ENCODE measurements at places on chromosomes 5 and 9.

- no peak for DNase-seq
These were observed 18.9 kb downstream of the NREP start for GRCh38 chr5:111738118-111738517.

- DNase-seq = no peak
These were observed 185.5 kb upstream of the KCNN2 start for GRCh38 chr5:114176356-114176755.

DNA sequence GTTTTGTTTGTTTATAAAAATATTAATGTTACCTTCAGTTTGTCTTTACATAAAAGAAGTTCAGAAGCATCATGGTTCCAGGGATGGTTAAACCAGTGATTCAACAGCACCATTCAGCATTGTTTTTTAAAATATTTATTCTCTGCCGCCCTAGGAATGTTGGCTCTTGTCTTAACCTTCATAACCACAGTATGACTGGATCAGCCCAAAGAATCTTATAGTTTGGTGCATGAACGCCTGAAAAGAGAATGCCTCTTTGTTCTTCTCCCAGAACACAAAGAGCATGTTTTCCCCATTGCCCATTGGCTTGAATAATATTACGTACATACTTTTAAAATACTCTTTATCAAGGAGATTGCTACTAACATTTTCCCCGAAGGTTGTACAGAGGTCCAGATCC lies 413.4 kb downstream of the ANXA1 start:
- no peak for DNase-seq

DNA sequence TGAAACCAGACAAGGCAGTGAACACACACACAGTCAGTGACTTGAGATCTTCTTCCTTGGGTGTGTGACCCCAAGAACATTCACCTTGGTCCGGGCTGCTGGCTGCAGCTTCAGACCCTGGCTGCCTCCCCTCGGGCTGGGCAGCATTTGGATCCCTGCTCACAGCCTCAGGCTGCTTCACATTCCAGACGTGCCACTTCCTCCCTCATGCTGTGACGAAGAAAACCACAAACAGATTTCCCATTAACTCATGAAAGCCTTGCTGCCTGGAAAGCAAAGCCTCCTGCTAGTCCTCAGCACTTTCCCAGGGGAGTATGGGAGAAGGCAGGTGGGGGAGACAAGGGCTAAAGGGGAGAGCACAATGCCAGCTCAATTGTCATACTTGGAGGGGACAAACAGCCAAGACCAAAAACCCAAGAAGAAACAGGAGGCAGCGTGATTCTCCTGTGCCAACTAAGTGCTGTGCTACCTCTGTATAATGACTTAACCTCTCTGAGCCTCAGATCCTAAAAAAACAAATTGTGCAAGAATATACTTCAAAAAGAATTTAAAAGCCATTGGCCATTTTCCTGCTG lies 594.6 kb upstream of the BRINP1 start:
- DNase-seq = no peak

DNA sequence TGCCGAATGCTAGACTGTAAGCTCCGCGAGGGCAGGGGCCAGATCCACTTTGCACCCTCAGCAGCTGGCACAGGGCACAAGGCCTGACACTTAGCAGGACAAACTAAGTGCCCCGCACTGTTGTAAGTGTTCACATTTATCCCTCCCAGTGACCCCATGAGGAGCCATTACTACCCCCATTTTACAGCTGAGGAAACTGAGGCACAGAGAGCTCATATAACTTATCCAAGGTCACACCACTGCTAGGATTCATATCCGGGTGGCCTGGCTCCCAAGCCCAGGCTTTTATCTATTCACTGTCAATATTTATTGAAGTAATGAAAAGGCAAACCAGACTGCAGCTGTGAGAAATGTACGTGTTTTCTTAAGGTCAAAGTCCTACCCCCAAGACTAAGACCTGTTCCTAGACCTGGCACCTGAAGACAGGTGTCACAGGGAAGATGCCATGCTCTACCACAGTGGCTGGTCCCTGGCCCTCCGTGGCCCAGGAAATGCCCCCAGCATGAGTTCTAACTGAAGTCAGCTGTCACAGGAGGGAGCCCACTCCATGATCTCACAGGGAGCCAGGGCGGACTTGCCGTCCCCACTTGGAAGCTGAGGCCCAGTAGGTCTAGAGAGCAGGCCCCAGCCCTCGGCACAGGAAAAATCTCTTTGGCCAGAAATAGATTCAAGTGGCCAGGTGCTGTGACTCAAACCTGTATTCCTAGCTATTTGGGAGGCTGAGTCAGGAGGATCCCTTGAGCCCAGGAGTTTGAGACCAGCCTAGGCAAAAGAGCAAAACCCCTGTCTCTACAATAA lies 74.7 kb upstream of the IL17B start:
- no peak for DNase-seq

DNA sequence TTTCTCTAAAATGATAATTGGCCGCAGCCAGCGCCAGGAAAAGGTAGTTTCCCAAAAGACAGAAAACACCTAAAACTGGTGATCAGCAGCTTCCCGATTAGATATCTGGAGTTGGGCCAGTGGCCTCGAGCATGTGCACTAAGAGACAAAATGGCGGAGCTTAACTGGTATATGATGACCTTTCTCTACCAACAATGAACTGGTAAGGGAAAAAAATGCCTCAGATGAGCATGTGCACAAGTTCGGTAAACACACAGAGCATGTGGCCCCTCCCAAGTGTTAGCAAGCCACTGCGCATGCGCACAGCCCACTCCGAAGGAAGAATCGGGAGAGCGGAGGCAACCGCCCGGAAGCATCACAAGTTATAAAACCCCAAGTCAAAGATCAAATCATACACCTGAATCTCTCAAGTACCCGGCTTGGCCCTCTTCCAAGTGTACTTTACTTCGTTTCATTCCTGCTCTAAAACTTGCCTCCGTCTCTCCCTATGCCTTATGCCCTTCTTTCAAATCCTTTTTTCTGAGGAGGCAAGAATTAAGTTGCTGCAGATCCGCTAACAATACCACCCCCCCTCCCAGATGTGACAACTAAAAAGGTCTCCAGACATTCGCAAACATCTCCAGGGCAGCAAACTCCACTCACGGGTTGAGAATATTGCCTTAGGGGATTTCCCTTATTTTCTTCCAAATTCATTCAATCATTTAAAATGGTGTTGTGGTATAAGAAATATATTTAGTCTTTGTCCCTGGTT lies 15.0 kb upstream of the PTBP3 start:
- DNase-seq = no peak

DNA sequence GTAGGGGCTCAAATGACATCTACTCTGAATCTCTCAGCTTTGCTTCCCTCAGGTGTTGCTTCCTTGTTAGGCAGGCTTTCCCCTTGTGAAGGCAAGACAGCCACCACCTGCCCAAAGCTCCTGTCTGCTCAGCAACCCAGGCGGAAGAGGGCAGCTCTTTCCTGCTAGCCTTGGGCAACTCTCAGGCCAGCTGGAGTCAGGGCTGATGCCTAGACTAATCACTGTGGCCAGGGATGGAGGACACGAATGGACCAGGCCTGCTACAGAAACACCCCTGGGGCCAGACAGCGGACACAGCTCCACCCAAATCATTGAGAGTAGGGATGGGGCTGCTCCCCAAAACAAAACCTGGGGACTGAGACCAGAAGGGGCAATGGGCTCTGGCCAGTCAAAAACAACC lies 138.0 kb downstream of the MTX3 start:
- DNase-seq = no peak

DNA sequence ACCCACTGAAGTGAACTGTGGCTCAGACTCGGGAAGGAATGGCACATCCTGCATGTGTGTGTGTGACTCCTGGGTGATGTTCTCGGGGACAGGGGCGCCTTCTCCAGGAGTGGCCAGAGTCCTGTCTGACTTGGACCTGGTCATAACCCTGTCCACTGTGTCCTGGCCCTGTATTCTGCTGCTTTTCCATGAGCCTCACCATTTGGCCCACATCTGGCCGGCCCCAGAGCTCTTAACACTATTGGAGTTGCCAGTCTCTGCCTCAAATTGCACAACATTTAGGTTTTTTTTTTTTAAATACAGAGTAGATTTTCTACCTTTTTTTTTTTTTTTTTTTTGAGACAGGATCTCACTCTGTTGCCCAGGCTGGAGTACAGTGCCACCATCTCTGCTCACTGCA lies 278.3 kb upstream of the TUT7 start:
- no peak for DNase-seq

DNA sequence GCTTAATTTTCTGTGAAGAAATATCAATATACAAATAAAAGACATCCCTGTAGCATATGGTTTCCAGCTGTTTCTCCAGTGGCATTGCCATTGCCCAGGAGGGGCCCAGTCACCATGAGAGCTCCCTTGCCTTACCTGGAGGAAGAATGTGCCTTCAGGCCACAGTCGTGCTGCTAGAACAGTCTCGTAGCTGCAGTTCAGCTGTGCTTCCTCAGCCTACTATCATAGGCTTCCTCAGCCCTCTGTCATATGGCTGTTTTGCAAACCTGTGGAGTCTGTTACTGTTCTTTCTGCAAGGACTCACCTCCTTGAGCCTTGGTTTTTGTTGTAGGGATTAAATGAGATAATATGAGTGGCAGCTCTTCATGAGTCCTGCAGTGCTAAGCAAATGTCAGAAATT lies 67.6 kb downstream of the RCL1 start:
- DNase-seq = no peak

GRCh38 chr9:1599961-1600360 lies 415.2 kb upstream of the SMARCA2 start:
- DNase-seq = no peak

DNA sequence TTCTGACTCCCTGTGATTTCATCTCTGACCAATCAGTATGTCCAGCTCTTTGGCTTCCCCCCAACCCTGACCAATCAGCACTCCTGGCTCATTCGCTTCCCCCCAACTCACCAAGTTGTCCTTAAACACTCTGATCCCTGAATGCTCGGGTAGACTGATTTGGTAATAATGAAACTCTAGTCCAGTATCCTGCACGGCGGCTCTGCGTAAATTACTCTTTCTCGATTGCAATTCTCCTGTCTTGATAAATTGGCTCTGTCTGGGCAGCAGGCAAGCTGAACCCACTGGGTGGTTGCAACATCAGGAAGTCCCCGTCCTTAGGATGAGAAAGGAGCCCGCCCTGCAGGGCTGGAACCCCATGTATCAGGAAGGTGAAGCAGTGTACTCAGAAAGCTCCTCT lies 10.4 kb downstream of the FCN2 start:
- DNase-seq = no peak

DNA sequence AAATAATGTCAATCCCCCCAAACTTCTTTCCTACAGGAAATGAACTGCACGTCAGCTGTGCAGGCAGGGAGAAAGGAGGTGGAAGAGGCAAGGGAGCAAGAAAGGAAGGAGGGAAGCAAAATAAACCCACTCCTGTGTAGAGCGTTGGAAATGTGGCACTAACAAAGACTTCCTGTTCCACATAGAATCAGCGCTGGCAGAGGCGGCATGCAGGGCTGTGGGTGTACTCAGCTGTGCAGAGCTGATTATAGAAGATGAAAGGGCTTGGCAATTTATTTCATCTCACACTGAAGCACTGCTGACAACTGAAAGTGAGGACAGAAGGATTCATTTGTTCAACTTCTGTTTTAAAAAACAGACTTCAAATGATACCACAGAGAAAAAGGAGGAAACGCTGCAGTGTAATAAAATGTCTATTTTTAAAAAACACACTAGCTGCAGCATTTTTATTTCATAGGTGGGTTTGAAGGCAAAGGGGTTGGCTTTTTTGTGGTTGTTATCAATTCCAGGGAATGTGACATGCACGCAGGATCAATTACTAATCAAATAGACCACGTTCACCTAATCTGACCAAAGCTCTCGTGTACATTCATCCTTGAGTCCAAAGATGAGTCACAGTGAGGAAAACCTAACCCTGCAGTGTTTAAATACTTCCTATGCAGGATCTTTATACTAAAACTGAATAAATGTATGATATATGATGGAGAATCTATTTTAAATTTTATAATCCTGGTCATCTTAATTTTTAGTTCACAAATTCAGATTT lies 583.5 kb downstream of the ZNF608 start:
- peak; percentile 42 for DNase-seq

DNA sequence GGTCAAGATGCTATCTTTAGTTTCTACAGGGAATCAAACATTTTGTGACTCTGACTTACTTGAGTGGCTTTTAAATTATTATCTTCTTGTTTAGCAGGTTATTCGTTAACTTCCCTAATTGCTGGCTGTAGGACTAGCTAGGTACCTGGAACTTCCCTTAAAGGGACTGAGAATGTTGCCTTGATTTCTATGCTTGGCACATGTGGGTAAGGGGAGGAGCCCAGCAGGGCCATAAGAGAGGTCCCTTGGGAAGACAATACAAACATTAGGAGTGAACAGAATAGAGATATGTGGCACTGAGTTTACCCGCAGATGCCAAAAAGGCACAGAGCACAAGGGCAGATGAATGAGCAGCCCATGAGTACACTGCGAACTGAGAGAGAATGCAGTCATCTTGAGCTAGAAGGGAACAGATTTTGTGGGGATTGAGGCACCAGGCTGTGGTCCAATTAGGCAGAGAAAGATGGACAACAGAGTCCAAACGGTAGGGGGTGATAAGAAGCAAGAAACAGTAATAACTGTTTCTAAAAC lies 9.8 kb downstream of the CKMT2 start:
- peak; percentile 55 for DNase-seq

DNA sequence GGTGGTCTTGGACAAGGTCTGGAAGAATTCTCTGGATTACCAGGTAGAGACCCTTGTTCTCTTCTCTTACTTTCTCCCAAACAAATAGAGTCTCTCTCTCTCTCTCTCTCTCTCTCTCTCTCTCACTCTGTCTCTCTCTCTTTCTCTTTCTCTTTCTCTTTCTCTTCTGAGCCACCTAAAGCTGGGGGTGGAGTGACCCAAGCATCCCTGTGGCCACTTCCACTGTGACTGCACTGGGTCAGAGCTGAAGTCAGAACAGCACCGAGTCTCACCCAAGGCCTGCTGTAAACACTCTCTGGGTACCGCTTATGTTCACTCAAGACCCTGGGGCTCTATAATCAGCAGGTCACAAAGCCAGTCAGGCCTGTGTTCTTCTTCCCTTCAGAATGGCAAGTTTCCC lies 513.7 kb downstream of the EBF1 start:
- no peak for DNase-seq

DNA sequence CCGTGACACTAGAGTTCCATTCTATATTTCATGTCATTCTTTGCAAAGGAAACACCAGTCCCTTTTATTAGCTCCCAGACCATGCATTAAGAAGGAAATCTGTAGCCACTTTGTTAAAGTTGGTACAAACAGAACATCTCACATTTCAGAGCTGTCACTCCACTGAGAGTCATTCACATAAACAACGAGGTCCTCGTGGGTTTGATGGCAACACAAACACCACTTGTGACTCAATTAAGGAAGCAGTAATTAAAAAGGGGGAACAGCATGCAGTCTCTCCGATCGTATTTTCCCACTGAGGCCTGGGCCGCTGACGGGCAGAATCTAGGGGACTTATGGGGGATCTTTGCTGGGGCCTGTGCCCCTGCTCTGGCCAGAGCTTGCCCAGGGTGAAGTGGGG lies 94.2 kb upstream of the ZNF618 start:
- no peak for DNase-seq
